NCI-H1105 (cell line): ENCODE measurements at places on chromosomes 12 and 14.

- DNase-seq, result no peak
Observed at GRCh38 chr14:102430212-102430908, 67.6 kb downstream of the TECPR2 start.

GRCh38 chr12:43206396-43206795 is 345.6 kb downstream of the ADAMTS20 start:
- DNase-seq, result no peak

- no peak for DNase-seq
Observed at GRCh38 chr14:104436047-104436591, 143.4 kb upstream of the C14orf180 start.

- no peak for DNase-seq
Observed at GRCh38 chr12:111624540-111624939, 25.4 kb upstream of the ATXN2 start.

DNA sequence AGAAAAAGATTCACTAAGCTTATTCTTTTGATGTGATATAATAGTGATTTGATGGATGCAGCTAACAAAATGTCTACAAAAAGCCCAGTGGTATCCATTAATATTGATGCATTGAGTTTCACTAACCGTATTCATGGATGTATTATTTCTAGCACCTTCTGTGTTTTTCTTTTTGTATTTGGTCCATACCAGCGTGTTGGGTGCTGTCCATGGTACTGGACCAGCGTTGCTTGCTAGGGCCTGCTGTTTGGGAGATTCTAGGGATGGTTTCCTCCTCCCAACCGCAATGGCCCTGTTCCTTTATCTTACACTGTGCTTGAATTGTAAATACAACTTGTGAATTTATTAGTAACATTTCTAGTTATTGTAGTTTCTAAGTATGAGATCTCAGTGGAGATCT is 31.7 kb downstream of the ANO4 start:
- no peak for DNase-seq

- DNase-seq, result no peak
Observed at GRCh38 chr12:82479511-82479910, 121.2 kb downstream of the METTL25 start.

DNA sequence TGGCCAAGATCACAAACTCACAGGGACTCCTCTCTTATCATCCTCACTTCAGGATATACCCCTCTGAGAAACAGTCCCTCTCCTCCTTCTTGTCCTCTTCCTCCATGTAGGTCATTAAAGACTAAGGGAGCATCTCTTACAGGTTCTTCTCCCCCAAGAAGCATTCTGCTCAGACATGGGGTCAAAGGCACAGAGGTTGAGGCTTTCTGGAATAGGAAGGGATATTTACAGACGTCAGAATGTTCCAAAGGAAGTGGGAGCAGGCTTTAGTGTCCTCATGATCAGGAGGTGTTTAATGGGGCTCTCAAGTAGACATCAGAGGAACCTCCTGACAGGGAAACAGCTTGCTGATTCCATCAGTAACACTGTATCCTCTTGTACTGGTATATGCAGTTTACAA is 36.4 kb downstream of the PRPF40B start:
- DNase-seq, result no peak

- no peak for DNase-seq
Observed at GRCh38 chr12:48110691-48111311, 4.9 kb upstream of the SENP1 start.

DNA sequence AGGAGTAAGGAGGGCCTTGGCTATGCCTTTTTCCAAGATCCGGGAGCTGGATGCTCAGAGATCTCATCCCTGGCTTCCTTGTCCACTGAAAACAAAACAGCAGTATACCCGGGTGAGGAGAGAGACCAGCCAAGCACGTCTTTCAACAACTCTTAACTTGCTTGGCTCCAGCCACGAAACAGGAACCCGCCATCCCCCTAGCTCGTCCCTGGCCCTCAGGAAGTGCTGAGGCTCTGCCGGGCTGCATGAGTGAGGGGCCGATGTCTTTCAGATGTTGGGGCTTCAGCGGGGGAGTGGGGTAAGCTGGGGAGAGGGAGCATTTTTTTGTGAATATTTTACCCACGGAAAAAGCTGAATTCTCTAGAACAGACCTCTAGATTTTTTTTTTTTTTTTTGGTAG is 231.1 kb downstream of the CACNA1C start:
- no peak for DNase-seq

GRCh38 chr14:98296895-98297294 is 975.1 kb downstream of the BCL11B start:
- no peak for DNase-seq

DNA sequence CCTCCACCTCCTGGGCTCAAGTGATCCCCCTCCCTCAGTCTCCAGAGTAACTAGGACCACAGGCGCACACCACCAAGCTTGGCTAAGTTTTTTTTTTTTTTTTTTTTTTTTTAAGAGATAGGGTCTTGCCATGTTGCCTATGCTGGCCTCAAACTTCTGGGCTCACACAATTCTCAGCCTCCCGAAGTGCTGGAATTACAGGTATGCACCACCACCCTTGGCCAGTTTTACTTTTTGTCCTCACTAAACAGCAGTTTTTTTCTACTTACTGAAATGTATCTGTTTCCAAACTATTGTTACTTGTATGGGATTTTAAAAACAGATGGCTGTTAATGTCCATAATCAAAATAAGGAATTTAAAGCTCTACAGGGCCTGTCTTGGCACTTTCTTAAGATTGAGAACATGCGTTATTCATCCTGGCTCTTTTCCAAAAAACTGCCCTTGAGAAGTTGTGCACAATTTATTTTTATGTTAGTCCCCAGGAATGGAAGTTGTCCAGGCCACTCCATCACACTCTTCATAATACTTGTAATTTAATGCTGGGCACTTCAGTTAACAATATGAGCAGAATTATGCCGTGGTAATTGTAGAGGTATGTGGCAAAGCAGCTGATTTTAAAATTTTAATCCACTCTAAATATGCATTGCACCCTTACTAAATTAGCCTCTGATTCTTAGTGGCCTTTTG is 51.9 kb upstream of the REP15 start:
- DNase-seq, result no peak

DNA sequence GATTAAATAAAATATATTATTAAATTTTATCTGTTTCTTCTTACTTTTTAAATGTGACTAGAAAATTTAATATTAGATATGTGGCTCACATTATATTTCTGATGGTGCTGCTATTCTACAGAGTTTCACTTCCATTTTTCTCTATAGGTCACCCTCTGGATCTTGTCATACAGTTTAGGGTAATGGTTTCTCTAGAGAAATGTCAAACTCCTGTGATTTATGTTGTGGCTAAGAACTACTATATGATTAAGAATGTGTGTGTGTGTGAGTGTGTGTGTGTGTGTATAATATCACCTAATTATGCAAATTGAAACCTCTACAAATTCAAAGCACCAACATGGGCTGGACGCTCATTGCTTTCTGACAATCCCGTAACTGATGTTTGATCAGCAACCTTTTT is 325.9 kb downstream of the ADAMTS20 start:
- no peak for DNase-seq

DNA sequence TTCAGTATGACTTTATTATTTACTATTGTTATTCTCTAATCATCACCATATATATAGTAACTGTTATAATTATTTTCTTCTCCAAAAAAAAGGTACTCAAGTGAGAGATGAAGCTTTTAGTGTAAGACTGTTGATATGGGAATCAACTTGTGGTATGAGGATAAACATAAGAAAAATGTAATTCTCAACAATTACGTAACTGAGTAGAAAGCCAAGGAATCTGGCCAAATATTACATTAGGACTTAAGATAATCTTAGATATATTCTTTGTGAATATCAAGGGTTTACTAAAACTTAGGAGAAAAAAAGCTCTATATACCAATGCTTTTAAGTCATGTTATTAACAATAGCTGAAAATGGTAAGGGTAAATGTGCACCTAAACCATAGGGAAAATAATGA is 13.3 kb downstream of the SENP1 start:
- no peak for DNase-seq

DNA sequence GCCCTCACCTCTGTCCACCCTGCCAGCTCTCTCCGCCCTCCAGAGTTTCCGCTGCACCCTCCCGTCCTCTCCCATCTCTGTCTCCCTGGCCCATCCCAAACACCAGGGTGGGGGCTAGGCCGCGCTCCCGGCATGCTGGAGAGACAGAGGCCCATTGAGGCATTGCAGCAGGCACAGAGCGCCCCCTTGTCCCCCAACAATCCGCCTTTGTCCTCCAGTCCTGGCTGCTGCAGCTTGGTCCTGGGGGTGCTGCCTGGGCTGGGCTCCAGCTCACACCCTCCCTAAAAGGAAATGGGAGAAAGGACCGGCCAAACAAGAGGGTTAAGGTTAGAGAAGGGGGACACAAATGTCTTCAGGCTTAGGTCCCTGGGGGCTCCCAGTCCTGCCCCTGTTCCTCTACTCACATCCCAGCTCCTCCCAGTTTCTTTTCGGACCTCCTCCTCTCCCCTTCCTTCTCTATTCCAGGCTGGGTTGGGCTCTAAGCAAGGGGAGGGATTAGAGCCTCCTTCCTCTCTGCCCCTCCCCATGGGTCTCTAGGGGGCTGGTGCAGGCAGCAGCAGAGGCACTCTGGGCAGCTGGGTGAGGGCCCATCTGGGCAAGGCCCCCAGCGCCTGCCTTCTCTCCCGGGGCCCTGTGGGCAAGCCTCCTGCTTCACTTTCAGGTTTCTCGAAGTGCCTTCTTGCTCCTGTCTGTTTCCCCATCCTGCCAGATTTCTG is at the start of gene CMTM5:
Gene CMTM5 (plus strand): TSS at position 565 of the 716 bp plus-strand sequence. CDS start 206 bp downstream, outside the sequence.
- no peak for DNase-seq

DNA sequence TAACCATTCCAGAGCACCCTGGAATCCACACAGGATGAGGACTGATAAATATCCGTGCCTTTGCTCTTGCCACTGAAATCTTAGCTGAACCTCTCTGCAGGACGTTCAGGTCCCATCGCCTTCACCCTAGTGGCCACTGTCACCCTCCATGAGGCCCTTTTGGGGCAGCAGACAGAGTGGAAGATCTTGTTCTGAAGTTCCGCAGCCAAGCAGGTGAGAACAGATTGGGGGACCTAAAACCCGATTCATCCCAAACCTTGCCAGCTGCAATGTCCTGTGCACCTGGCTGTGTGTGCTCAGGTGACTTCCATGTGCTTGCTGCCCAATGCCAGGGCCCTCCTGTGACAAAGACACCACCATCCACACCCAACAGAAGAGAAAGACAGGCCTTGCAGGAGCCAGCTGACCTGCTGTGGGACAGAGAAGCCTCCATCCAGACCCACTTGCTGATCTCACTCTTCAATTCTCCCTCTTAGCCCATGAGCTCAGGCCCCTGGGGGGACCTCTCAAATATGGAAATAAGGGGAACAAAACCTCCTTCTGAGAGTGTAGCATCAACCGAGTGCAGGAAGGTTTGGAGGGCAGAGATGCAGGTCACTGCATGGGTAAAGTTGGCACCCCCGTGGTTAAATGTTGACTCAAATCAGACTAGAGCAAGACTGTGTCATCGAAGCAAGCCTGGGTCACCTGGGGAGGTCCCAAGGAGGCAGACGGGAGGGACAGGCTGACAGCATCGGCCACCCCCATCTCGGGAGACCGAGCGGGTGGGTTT is 308.7 kb upstream of the DIO3 start:
- DNase-seq, result no peak

- no peak for DNase-seq
Observed at GRCh38 chr14:73662487-73662943, 17.7 kb downstream of the DNAL1 start.

DNA sequence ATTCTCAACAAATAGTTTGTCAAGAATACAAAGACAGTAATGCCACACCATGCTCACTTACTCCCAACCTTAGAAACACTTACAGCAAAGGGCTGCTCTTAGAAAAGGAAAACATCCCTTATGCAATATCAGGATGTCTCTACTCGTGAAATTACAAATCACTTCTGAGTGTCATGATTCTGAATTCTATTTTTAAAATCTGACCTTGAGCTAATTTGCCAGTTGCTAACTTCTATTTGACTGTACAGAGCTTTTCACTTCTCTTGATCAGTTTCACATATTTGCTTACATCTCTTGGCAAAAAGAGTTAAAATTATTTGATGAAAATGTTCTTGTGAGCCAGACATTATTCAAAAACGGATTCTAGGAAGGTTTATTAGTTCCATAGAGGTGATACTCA is 136.7 kb upstream of the SLC35F4 start:
- no peak for DNase-seq

GRCh38 chr14:82951171-82951570 is 1417.5 kb upstream of the SEL1L start:
- DNase-seq, result no peak

GRCh38 chr12:768434-768833 is 16.1 kb downstream of the WNK1 start:
- no peak for DNase-seq

DNA sequence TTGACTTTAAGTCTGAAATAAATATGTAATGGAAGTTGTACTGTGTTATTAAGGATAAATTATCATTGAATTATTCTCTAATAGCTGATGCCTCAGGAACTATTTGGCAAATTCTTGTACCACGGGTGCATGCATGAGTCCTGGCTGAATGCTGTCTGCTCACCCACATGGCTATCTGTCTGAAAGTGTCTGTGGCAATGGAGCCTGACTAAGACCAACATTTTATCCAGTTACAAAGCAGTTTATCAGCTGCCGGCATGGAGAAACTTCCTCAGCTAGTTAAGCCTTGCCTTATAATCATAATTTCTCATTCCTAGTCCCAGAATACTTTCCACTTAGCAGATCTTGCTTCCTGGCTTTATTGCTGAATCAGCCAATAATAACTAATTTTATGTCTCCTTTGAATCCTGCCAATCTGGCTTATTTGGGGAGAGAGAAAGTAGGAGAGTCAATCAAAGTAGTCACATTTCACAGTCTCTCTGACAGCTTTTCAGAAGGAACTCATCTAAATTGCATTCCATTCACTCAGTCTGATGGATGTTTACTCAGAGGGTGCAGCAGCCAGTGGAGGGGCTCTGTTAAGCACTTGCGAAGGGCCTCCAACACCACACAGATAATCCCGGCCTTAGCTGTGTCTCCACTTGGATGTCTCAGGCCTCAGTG is 280.6 kb upstream of the CLEC14A start:
- no peak for DNase-seq

GRCh38 chr14:64673748-64674147 is 30.5 kb upstream of the PLEKHG3 start:
- no peak for DNase-seq

DNA sequence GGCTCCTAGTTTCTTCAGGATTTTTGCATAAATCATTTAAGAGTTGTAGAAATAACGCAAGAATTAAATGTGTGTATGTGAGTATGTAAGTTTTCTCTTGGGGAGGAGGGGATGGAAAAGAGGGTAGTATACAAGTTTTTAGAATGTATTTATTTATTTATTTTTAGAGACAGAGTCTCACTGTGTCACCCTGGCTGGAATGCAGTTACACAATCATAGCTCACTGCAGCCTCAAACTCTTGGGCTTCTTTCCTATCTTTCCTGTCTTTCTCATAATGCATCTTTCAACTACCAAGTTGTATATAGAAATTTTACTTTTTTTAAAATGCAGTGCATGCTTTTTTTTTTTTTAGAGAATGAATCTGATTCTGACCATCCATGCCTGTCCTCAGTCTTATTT is 269.0 kb upstream of the GARIN2 start:
- no peak for DNase-seq

- no peak for DNase-seq
Observed at GRCh38 chr12:125518074-125518473, 452.8 kb downstream of the AACS start.

GRCh38 chr14:56724013-56724412 is 86.3 kb downstream of the OTX2 start:
- no peak for DNase-seq

GRCh38 chr12:110858848-110859247 is 12.1 kb downstream of the CCDC63 start:
- no peak for DNase-seq
